Activated CD4-positive, alpha-beta T cell treated with anti-CD3 and anti-CD28 coated beads, Interleukin-2, Interleukin-4, amounts not matched to agents 100 ng/mL and 50 ng/mL, durations not matched to agents 16 hours and 8 hours (primary cell): ENCODE measurements at places on chromosomes 7 and 10.

GRCh38 chr10:122057841-122058413, 69.0 kb downstream of the TACC2 start:
- no peak for DNase-seq

GRCh38 chr7:34041707-34042106, 136.4 kb downstream of the BMPER start:
- no peak for DNase-seq

DNA sequence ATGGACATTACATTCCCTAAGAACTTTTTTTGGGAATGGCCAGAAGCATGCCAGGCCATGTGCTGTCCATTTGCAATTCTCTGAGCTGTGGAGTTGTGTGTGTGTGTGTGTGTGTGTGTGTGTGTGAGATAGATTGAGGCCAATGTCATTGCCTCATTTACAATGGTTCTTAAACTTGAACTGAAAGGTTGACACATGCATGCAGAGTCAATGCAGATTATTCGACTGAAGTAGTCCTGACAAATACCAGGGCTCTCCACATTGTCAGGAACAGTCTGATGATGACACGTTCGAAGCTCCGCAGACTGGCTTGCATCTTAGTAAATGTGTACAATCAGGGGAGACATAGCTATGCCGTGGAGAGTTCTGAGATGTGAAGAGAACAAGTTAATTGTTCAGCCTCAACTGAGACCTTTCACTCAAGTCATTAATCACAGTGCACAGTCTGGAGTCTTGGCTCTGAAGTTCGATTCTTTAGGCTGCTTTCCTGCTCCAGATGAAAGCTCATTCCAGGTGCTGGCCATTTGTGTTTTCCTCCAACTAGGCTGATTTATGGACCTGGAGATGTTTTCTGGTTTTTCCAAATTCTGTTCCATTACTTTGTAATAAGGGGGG, 921.9 kb downstream of the LRMDA start:
- DNase-seq = no peak

DNA sequence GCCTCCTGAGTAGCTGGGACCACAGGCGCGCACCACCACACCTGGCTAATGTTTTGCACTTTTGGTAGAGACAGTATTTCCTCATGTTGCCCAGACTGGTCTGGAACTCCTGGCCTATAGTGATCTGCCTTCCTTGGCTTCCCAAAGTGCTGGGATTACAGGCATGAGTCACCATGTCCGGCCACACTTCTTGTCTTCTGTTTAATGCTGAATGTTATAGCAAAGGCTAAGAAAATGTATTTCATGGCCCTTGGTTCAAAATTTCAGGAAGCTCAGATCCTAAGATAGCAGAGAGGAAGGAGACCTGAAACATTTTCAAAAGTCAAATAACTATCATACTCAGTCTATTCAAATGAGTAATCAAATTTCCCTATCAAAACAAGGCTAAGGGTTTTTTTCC, 229.6 kb downstream of the BAMBI start:
- DNase-seq = no peak

DNA sequence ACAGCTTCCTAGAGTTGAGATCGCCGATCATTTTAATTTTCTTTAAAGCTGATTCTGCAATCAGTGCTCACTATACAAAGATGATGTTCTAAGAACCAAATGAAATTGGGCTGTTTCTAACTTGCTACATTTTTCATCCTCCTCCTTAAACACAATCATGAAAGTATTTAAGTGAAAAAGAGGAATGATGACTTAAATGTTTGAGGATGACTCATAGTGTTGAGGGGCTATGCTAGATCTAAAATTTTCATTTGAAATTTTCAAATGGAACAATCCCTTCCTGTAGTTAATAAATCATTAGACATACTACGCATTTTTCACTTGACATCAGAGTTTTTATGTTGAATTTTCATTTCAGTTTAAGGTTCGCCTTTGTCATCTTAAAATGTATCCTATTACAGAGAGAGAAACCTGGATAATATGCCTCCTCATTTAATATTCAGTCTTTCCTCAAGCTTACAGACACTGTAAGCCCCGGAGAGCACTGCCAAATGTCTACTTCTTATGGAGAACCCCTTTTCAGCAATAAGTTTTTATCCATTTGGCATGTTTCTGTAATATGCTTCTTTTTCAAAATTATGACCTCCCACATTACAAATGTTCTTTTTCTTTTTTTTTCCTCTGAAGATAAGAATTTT, 499.6 kb downstream of the MAGI2 start:
- DNase-seq = no peak

GRCh38 chr10:44143556-44143955, 241.3 kb downstream of the CXCL12 start:
- DNase-seq = no peak

DNA sequence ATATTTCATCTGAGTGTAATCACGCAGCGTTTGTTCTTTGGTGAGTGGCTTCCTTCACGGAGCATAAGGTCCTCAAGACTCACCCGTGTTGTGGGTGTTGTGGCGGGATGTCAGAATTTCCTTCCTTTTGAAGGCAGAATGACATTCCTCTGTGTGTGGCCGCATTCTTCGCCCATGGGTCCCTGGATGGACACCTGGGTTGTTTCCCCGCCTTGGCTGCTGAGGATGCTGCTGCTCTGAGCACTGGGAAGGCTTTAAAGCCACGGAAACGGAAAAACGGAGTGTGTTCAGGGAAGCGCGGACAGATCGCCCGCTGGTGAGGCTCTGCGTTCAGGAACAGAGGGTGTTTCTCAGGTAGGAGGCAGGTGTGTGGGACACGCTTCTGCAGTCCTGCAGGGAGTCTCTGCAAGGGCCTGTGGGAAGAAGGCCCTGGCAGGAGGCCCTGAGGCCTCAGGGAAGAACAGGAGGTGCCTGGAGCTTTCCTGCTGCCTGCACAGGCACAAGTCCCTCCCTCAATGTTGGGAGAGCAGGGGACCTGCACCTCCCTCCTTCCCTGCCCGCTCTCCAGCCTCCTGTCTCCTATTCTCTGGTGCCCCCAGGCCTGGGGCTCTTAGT, 35.7 kb upstream of the SHH start:
- DNase-seq = no peak

GRCh38 chr10:34811968-34812514, 3.1 kb downstream of the PARD3 start:
- no peak for DNase-seq

DNA sequence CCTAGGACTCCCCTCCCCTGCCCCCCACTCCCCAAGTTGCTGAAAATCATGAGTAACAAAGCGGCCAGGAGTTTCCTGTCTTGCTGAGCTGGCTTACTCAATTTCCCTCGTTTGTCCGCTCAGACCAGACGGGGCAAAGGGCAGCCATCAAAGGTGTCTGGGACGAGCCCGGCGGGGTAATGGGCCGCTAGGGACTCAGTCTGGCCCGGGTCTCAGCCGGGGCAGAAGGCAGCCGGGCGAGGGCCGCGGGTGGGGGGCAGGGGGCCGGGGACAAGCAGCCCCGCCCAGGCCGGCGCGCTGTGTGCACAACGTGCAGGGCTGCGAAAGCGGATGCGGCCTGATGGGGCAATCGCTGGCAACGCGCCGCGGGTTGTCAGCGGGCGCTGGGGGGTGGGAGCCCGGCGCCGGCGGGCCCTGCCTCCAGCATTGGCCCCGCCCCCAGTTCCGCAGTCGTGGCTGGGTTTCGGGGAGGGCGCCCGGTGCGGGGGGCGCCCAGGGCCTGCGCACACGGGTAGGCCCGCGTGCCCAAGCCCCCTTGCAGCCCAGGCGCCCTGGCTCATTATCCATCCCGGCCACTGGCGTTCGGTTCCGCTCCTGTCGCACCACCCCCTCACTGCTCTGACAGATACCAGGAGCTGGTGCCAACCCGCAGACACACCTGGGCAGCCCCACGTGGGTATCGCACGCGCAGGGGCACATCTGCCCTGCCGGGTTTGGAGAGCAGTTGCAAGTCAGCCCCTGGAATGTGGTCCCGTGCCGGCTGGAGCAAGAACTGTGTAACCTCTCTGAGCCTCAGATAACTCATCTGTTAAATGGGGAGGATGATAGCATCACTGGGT, 35.1 kb downstream of the DNAJB12 start:
- peak; percentile 92 for DNase-seq

- peak; percentile 59 for DNase-seq
Observed at GRCh38 chr7:36787933-36788378, 63.7 kb upstream of the AOAH start.

DNA sequence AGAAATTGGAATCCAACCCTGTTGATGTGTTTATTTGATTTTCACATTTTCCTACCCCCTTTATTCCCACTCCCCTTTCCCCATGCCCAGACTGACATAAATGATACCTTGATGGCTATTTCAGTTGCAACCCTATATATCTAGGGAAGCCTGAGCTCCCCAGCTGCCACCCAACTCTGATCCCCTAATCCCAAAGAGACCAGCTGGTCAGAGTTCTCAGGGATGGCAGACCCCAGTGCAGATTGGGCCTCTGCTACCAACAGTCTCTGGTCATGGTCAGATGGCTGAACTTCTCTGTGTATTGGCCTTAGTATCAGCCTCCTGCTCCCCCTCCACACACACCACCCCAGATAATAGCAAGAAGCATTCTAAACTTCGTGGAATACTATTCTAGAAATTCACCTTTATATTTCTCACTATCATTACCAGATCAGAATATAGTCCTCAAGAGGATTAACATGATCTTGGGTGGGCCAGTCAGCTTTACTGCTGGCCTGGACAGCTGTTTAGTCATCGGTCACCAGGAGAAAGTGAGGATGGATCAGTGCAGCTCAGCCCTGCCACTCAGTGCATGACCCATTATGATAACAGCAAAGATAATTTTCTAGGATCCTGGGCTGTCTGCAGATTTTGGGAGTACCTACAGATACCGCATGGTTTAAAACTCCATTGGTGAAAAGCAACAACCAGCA, 24.5 kb upstream of the BTRC start:
- no peak for DNase-seq

DNA sequence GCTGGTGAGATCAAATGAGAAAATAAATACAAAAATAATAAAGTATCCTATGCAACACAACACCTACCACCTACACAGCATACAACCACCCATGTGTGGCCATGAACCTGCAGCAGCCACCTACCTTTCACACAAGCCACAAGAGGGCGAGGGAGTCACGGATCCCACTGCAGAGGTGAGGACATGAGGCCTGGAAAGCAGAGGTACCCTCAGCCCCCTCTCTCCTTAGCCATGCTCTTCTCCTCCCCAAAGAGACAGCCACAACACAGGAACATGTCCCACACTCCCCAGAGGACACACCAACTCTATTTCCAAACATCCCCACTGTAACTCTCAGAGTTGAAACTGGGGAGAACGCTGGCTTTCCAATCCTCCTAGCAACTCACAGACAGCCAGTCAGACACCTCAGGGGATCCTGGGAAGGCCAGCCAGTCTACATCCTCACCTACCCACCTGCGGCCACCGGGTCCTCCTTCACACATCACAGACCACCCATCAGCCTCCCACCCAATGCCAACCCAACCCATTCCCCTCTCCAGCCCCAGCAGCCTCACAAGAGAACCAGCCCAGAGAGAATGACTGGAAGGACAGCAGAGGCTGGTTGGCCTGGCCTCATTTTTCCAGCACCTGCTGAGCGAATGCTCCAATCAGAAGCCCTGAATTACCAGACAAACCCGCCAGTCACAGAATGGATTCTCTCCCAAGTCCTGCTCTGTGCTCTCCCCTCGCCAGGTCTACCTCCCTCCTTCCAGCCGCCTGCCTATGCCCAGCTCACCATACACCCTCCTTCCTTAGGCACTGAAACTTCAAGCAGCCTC, 18.4 kb downstream of the DLG5 start:
- no peak for DNase-seq
